ENCODE measurements at places on chromosomes 11 and 22.

DNA sequence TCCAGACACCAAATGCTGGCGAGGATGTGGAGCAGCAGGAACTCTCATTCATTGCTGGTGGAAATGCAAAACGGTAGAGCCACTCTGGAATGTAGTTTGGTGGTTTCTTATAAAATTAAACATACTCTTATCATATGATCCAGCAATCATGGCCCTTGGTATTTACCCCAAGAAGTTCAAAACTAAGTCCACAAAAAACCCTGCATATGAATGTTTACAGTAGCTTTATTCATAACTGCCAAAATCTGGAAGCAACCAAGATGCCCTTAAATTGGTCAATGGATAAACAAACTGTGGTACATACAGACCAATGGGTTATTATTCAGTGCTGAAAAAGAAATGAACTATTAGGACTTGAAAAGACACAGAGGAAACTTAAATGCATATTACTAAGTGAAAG is 87.8 kb downstream of the APOL5 start:
- DNase-seq, result no peak

GRCh38 chr11:122207921-122208764 is 92.1 kb upstream of the BLID start:
- DNase-seq, result no peak

DNA sequence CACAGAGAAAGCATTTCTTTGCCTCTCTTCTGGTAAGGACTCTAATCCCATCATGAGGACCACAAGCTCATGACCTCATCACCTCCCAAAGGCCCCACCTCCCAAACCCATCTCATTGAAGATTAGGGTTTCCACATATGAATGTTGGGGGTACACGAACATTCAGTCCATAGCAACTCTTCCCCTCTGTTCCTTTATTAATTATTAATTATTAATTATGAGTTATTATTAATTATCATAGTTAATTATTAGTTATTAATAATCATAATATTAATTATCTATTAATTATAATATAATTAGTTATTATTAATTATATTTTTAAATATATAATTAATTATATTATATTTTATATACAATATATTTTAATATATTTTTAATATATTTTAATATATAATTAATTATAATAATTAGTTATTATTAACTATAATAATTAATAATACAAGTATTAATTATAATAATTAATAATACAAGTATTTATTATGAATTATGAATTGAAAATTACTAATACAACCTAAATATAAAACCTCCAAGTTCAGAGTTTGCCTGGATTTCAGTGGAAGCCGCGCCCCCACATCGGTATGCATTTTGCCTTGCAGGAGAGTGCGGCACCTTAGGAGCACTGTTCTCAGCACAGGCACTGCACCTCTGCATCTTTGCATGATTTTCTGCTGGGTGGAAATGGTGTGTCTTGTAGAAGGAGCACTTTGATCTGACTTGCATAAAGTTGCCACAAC is 128.0 kb upstream of the FGF3 start:
- no peak for DNase-seq

- no peak for DNase-seq
These were observed 2.8 kb upstream of the MMP1 start for GRCh38 chr11:102800767-102801166.

DNA sequence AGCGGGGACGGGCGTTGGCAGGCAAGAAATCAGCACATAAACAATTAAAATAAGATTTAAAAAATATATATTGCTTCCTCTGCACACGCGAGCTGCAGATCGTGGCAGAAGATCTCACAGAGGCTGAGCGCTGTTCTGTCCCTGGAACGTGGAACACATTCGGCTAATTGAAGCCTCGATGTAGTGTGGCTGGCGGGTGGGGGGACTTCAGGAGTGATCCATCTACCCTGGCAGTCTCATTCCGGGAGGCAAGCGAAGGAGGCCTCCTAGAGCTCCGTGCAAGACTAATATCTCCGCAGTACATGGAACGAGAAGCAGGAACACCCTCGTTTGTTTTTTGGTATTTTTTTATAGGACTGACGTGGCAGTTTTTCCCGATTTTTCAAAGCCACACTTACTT is 402.4 kb downstream of the MN1 start:
- DNase-seq, result no peak

DNA sequence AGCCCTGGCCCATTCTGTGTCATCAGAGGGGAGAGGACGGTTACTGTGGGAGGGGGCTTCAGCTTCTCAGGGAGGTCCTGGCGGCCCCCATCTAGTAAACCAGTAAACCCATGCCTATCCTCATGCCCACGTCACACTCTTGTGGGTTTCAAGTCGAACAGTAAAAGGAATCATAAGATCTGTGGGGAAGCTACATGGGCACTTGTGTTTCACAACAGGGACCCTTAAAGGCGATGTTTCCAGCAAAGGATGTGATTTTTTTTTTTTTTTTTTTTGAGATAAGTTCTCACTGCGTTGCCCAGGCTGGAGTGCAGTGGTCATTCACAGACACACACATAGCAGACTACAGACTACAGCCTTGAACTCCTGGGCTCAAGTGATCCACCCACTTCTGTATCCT is 9.2 kb upstream of the PARVG start:
- no peak for DNase-seq

- no peak for DNase-seq
These were observed 55.6 kb downstream of the OPCML start for GRCh38 chr11:133476570-133477250.

DNA sequence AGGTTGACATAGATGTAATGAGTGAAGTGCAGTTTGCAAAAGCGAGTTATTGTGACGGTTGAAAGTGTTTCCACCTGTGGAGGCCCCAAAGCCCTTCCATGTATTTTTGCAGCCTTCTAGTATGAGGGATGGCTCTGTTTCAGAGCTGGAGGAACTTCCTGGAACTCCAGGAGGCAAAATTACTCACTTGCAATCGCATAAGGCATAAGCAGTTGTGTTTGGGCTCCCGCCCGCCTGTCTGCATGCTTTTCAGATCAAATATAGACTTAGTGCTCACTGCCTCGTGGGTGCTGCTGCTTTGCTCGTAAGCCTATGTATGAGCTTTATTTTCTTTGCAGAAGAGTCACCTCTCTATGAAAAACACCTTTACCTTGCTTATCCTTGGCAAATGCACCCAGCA is 146.8 kb upstream of the LARGE1 start:
- DNase-seq, result no peak

DNA sequence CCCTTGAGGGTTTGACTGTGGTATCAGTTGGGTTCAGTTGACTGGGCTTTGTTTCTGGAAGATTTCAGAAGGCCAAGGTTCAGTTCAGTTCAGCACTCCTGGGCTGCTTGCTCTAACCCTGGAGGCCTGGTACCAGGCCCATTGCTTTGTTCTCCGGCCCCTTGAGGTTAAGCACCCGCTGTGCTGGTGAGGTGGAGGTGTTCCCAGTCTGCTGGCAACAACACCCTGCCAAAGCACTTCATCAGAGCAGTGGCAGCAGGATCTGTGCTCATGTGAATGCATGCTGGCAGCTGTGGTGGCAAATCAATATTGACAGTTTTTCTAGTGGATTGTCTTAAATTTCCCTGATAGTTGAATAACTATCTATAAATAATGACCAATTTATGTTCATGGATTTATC is 3.8 kb upstream of the SCGB1D1 start:
- DNase-seq, result no peak

- no peak for DNase-seq
These were observed 48.4 kb downstream of the CHRDL2 start for GRCh38 chr11:74682731-74683278.

DNA sequence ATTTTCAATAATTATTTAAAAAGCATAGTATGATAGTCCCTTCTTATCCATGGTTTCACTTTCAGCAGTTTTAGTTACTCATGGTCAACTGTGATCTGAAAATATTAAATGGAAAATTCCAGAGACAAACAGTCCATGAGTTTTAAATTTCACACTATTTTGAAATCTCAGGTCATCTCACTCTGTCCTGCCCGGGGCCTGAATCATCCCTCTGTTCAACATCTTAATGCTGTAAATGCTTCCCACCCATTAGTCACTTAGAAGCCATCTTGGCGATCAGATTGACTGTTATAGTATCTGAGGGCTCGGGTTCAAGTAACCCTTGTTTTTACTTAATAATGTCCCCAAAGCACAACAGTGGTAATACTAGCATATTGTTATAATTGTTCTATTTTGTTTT is 1509.3 kb downstream of the FAM181B start:
- no peak for DNase-seq

DNA sequence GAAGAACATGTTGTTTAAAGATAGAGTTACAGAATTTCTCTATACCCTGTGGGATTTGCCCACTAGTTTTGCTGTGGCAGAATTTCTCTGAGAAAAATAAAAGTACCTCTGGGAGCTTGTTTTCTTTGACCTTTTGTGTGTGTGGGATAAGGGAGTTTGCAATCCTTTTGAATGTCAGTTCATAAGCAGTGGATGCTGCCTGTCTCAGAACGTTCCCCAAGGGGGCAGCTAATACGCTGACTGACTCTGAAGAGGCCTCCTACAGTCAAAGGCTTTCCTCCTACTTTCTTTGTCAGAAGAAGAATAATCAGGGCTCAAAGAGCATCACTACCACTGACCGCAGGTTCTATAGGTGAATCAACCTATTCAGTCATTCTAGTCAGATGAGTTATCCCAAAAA is 140.6 kb downstream of the AASDHPPT start:
- DNase-seq, result no peak

DNA sequence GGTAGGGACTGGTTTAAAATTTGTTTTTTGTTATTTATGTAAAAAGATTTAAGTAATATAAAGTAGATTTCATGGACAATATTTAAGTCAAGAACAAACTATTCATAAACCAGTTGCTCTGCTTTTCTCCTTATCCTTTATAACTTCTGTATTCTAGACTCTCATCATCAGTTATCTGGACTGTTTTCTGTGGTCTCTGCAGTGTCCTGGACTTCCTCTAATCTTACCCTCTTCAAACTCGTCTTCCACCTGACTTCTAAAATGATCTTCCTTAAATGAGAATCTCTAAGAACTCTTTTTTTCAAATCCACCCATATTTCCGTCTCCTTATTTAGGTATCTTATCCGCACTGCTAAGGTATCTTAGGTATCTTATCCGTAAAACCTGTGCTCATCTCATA is 8.1 kb downstream of the RRM1 start:
- no peak for DNase-seq

DNA sequence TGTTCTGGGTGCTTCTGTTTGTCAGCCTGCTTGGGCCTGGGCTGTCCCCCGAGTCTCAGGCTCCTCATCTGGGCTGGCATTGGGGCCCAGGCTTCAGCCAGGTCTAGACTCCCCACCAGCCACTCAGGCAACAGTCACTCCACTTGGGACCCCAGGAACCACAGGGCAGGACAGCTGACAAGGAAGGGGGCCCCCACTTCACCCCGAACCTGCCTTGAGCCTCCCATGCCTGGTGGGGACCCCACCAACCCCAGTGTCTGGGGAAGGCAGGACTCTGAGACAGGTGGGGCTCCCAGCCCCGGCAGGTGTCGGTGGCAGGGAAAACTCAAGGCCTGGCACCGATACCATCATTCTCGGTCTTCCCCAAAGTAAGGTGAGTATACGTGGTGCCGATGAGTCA is 11.7 kb upstream of the LTO1 start:
- DNase-seq, result no peak

- no peak for DNase-seq
These were observed 2.1 kb downstream of the ADA2 start for GRCh38 chr22:17217179-17217578.

- no peak for DNase-seq
These were observed 7.8 kb downstream of the LARGE2 start for GRCh38 chr11:45930031-45930794.

DNA sequence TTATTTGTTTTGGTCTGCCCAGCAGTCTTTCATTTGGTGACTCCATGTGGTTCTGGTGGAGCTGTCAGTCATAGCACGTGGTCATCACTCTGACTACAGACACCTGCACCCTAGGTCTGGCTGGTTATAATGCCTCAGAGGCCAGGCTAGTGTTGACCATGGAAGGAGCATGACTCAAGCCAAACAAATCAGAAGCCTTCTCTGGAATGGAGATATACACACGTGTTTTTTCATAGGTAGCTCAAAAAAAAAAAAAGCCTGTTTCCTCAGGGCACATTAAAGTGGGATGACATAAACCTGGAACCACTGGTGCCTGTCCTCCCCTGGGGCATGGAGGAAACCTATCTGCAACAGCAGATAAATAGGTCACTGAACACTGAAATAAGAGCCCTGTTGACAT is 8.1 kb upstream of the PLAAT3 start:
- no peak for DNase-seq

GRCh38 chr11:69818231-69818602 is 999 bp downstream of the FGF3 start:
- no peak for DNase-seq

DNA sequence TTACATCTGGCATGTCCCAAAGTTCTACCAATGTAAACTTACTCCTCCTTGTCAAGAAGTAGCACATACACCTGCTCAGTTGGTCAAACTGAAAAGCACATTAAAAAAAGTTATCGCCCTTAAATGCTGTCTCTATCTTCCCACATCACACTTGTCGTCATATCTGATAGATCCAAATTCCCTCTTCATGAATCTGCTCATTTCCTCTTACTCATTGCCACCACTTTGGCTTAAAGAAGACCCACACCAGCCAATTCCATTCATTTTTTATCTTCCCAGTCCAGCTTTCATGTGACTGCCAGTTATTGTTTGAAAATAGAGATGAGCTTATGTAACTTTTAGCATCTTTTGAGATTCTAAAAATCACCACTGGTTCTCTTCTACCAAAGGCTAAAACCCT is 305.9 kb upstream of the MTNR1B start:
- DNase-seq, result no peak

DNA sequence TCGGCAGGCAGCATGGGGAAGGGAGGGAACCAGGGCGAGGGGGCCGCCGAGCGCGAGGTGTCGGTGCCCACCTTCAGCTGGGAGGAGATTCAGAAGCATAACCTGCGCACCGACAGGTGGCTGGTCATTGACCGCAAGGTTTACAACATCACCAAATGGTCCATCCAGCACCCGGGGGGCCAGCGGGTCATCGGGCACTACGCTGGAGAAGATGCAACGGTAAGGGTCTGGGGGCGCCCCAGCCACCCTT is 204 bp downstream of the FADS2 start:
- DNase-seq, result no peak

DNA sequence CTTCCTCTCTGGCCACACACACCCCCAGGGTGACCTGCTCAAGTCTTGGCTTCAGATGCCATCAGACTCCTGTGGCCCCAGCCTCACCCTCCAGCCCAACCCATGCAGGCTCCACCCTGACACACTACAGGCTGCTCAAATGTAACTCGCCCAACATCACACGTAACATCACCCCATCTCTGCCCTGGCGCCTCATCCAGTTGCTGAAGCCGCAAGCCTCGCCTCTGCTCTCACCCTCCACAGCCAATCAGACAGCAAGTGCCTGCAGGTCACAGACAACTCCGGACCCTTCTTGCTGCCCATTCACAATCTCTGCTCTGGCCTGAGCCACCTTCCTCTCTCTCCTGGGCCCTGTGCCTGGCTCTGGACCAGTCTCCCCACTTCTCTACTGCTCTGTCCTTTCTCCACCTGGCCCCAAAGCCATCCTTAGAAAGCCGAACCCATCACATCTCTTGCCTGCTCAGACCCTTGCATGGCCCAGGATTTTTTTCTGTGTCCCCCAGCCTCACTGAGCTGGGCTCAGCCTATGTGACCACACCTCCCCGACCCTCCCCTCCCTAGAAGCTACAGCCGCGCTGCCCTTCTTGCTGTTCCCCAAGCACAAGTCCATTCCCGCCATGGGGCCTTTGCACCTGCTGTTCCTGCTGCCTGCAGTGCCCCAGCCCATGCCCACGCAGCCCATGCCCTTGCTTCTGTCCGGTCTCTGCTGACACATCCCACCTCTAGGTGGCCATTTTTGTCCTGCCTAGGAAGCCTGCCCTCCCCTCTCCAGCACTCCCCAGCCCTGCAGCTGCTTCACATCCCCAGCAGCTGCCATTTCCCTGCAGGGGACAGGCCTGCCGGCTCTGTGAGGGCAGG is 333.9 kb downstream of the CTTN start:
- no peak for DNase-seq
